ENCODE measurements at places on chromosomes 2 and 18.

GRCh38 chr18:56647951-56648893 lies 2.9 kb upstream of the WDR7 start:
- no peak for DNase-seq

DNA sequence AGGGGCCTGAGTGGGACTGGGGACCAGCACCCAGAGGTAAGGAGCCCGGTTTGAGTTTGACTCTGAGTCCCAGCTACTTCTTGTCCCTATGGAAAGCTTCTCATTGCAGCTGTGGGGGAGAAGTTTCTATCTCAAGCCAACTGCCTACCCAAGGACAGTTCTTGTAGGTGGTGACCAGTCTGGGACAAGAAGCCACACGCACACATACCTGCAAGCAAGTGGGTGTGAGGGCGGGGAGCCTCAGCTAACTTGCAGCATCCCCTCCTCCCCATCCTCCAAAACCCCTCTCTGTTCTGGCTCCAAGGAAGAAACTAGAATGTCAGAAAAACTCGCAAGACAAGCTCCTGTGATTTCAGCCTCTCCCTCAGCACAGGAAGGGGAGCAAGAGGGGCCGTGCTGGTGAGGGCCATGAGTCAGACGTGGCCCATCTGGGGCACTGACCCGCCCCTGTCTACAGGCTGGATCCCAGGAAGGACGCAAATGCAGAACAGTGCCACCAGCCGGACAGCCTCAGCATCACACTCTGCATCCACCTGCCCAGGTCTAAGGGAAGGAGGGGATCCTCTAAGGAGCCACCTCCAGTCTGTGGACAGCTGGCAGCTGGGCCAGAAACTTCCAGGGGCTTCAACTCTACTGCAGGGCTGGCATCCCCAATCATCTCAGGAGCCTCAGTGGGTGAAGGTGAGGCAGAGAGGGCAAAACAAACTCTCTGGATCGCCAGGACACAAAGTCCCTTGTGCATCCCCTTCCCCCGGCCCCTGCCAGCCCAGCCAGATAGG lies 103.4 kb downstream of the TNS1 start:
- DNase-seq, result peak; percentile 11

- no peak for DNase-seq
These were observed 5.0 kb downstream of the HRH4 start for GRCh38 chr18:24465486-24465885.

DNA sequence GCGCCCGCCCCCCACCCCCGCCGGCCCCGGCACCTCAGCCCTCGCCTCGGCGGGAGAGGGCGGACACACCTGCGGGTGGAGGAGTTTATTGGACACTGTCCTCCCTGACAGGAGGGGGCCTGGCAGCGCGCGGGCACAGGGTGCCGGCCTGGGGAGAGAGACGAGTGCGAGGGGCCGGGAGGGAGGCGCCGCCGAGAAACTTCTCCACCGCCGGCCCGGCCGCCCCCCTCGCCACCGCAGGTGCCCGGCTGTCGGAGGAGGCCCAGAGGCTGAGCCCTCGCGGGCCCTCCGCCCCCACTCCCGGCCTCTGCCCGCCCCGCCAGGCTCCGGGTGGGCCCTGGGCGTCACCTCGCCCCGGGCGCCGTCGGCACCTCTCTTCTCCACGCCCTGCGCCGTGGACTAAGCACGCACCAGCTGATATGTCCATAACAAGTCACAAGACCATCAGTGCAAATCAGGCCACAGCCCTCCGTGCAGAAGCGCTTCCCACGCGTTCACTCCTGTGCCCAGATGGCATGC lies 311.3 kb downstream of the CELF4 start:
- DNase-seq, result no peak

GRCh38 chr2:71181316-71181715 lies 45.6 kb downstream of the PAIP2B start:
- no peak for DNase-seq

DNA sequence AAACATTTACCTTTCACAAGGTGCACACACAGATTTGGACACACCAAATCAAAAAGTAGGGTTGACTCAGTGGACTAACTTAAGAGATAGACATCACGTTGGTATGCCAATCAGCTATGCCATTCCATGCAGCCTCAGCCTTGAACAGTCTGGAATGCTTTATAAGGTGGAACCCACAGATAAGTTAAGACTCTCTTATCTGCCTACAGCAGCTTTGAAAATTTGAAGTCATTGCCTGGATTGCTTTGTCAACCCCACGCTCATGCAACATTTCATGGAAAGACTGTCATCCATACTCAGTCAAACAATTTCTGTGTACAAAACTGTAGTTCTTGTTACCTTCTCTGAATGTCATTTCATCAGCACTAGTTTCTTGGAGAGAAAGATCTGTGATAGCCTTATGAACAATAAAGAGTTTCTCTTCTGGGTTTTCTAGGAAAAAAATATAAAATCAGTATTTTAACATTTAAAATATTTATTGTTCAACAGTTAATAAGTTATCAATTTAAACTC lies 1.2 kb downstream of the ERMN start:
- DNase-seq, result no peak

DNA sequence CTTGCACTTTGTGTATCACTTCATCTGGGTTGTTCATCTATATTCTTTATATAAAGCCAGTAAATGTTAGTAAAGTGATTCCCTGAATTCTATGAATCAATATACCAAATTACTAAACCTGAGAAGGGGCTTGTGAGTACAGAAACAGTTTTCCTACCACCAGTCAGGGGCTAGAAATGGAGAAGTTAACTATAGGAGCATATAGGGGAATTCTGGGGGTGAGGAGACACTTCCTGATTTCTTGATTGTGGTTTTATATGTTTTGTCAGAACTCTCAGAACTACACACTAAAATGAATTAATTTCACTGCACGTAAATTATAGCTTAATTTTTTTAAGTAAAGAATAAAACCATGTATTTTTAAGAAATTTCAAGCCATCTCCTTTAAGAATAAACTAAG lies 93.7 kb downstream of the SESTD1 start:
- no peak for DNase-seq

- DNase-seq, result no peak
These were observed 251.4 kb downstream of the ATAD2B start for GRCh38 chr2:23675506-23675905.

DNA sequence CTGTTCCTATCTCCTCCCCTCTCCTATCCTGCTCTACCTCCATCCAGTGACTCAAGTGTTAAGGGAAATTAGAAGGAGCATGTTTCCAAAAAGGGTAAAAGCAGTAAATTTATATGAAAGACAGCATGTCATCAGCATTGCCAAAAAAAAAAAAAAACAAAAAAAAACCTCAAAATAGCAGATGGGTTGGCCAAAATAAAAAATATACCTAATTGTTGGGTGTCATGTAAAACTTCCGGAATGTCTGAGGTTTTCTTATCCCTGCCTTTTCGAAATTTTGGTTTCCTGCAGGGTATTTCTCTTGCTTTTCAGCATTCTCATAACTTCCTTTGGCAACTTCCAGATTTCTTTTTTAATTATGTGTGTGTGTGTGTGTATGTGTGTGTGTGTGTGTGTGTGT lies 241.6 kb upstream of the FN1 start:
- DNase-seq, result no peak

GRCh38 chr2:45577441-45577840 lies 33.6 kb downstream of the SRBD1 start:
- no peak for DNase-seq

DNA sequence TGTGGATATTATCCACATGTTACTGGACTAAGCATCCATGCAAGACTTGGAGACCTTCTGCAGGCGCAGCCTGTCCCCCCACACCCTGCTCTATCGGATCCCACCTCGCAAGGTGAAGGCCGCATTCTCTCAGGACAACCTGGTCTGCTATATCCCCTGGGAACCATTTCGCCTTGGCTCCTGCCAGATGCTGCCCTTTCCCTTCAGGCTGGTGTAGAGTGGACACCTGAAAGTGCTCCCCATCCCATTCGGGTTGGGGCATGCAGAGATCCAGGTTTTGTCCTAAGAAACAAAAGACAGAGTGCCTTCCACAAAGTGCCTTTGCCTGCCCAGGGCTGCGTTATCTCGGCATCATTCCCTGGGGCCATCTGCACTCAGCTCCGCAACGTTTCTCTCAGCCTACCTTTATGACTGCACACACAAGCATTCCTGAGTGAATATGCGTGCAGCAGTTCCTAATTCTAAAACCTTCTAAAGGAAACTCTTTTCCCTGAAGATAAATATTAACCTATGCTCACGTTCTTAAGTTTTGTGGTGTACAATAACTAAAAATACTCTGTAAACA lies 20.5 kb downstream of the FHL2 start:
- no peak for DNase-seq

DNA sequence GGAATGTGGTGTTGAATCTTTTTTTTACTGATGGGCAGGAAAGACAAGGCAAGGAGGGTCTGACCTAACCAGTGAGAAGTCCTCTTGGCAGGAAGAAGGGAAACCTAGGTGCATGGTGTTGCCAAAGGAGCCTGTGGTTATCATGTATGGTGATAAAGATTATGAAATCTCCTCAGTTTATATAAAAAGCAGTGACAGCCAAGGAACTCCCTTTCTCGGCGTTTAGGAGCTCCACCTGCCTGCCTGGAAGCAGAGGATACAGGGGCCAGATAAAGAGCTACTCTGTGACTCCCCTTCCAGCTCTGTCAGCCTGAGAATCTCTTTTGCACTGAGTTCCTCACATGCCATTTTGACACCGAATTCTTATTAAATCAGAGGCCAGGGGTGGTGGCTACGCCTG lies 26.1 kb downstream of the COLEC12 start:
- no peak for DNase-seq

GRCh38 chr2:236959036-236959435 lies 126.7 kb upstream of the COPS8 start:
- DNase-seq, result no peak

DNA sequence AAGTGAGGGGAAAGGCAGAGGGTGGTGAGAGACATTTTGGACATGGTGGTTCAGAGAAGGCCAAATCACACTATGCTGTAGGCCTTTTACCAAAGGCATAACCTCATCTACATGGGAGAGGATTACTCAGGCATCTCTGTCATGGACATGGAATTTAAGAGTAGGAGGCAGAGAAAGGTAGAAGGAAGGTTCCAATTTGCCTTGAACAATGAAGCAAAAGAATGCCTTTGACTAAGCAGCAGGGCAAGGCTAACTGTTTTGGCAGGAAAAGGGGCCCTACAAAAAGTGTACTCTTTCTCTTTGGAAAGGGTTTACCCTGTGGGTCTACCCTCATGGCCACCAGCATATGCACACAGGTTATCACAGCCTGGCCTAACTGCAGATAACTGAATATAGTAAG lies 45.6 kb upstream of the RNU4ATAC start:
- no peak for DNase-seq
